Osteocyte (in vitro differentiated cells): ENCODE measurements at places on chromosomes 11 and 22. TPM values are rescaled to one million over a fixed set of nuclear protein-coding genes. Genes with fewer than 3 reads are reported as not detected.
A peak's percentile ranks its signal among the peaks of the same experiment; 100 is the strongest.

- no peak for DNase-seq
These were observed 10.9 kb upstream of the TSKU start for GRCh38 chr11:76772100-76772782.

DNA sequence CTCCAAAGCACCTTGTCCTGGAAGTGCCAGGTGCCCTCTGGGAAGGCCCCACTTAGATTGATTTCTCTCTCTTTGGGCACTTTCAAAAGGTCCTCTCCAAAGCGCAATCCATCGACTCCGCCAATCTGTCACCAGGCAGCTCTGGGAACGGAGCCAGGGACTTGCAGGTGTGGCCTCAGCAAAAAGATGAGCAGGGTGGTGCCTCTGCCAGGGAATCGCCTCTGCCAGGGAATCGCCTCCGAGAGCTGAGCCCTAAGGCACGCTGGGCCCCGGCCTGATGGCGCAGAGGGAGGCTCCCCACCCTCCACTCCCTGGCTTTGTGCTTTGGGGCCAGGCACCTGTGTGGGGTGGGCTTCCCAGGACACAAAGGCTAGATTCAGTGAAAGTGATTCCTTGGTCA lies 1391.3 kb downstream of the TBC1D22A start:
- DNase-seq: no peak

DNA sequence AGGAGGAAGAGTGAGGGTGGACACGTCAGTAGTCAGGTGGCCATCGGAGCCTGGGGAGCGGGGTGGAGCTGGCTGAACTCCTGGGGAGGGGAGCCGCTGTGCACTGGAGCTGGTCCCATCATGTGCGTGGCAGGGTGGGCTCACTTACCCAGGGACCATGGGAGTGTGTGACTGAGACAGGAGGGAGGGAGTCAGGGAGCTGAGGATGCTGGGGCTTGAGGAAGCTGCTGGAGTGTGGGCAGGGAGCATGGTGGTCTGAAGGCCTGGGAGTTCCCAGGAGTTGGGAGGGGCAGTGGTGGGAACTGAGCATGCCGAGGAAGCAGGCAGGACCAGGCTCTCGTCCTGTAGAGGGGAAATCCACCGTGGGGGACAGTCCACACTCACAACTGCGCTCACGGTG lies 18.0 kb downstream of the CLDN5 start:
- no peak for DNase-seq

DNA sequence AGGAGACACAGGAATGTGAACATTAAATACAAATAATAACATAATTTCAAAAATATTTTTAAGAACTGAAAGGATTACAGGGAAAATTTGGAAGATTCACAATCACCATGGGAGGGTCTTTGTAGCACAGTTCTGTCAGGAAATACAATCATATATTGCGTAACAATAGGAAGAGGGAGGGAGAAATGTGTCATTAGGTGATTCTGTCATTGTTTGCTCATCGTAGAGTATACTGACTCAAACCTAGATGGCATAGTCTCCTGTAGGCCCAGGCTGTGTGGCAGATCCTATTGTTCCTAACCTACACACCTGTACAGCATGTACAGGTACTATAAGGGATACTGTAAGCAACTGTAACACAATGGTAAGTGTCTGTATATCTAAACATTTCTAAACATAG lies 330.4 kb downstream of the BRD1 start:
- DNase-seq: no peak

- peak; percentile 80 for DNase-seq
These were observed 418.2 kb downstream of the SOX6 start for GRCh38 chr11:15938121-15938611.

DNA sequence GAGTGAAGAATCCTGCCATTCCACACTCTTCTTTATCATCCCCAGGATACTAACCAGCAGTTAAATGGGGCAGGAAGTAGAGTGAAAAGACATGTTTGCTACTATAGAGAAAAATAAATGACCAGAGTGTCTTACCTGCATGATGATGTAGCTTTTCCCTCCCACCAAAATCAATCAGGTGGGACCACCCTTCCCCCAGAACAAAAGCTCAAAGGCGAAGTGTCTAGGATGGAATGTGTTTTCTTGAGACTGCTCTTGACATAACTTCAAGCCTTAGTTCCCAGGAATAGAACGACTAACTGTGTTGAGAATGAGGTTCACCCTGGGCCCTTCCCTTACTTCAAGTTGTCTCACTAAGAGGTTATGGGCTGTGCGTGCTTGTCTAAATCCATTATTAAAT lies 339.2 kb upstream of the CCDC90B start:
- no peak for DNase-seq

DNA sequence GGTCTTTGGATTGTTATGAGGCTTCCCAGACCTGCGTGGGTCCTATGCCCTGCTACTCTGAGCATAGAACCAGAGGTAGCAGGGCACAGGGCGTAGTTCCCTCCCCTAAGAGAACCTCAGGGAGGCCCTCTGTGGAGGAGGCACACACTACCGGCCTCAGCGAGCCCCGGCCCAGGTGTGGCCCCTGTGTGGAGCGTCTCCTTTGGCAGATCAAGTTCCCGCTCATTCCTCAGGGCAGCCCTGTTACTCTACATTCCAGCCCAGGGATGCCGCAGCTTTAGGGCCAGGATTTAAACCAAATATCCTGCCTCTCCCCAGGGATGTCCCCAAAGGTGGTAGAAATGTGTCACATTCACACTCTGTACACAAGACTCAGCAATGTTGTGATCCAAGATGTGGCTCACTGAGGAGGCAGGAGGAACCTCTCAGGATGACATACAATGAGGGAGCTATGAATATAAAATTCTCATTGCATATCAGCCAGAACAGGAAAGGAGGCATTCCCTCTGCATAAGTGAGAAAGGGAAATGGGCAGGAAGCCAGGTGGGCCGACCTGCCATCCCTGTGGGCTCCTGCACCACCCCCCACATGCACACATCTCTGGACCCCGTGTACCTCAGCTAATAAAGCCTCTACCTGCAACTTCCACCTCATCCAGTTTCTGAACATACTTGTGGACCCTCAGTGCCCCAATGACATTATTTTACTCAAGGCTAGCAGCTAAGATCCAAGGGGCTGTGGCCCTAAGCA lies 131.9 kb upstream of the TEAD1 start:
- DNase-seq: peak; percentile 73

DNA sequence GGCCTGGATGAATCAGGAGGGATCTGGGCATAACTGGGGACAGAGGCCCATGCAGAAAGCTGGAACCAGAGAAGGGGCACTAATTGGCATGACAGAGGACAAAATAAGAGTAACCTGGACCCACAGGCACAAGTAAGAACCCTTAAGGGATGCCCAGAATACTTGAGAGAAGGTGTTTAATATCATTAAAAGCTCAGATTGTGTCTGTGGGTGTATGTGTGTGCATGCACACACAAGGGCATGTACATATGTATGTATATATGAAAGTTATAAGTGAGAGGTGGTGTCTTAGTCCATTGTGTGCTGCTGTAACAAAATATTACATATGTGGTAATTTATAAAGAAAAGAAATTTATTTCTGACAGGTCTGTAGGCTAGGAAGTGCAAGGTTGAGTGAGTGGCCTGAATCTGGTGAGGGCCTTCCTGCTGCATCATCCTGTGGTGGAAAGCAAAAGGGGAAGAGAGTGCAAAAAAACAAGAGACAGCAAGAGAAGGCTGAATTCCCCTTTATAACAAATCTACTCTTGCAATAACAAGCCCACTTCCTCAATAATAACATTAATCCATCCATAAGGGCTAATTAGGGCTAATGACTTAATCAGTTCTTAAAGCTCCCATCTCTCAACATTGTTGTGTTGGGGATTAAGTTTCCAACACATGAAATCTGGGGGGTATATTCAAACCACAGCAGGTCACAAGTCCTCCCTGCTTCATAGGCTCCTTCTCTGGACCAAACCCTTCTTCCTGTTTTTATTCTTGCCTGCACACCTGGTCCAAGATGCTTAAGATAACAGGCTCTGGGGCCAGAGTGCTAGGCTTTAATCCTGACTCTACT lies 68.3 kb upstream of the POU2AF2 start:
- DNase-seq: no peak

GRCh38 chr22:31732089-31732829 lies 17.7 kb downstream of the PRR14L start:
- DNase-seq: no peak

- no peak for DNase-seq
These were observed 64.7 kb upstream of the CDON start for GRCh38 chr11:126127284-126127845.

GRCh38 chr11:124315052-124315451 lies 1.3 kb upstream of the OR8D1 start:
- DNase-seq: no peak

DNA sequence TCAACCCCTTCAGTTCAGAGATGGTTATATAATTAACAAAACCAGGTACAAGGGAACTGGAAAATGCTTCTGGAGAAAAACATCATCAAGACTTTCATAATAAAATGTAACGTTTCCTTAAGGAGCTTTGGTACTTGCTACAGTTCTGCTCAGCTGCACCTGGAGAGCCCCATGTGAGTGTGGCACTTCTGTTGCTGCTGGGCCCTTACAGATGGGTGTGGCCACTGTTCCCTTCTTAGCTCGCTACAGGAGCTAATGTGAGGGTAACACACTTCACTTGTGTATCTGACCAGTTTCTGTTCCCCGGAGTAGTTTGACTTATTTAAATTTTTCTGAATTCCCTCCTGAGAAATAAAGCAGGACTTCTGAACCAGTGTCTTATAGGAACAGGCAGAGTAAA lies 4.0 kb downstream of the POU2AF3 start:
- no peak for DNase-seq

- no peak for DNase-seq
These were observed 53.6 kb downstream of the MPPED1 start for GRCh38 chr22:43465291-43466015.

- DNase-seq: no peak
These were observed 20.8 kb upstream of the SLN start for GRCh38 chr11:107732689-107733051.

- DNase-seq: no peak
These were observed 54.3 kb downstream of the DDI1 start for GRCh38 chr11:104090767-104091166.

- no peak for DNase-seq
These were observed 28.7 kb upstream of the CASP12 start for GRCh38 chr11:104926771-104927611.

GRCh38 chr11:100719809-100720221 lies 32.7 kb downstream of the ARHGAP42 start:
- DNase-seq: no peak

- no peak for DNase-seq
These were observed 1.7 kb downstream of the C11orf96 start for GRCh38 chr11:43943931-43944751.

- DNase-seq: no peak
These were observed 35.9 kb downstream of the EFCAB6 start for GRCh38 chr22:43776081-43776670.

- no peak for DNase-seq
These were observed 78.8 kb downstream of the PPP6R3 start for GRCh38 chr11:68539395-68539794.

- no peak for DNase-seq
These were observed 14.5 kb downstream of the OTOG start for GRCh38 chr11:17561526-17561925.

DNA sequence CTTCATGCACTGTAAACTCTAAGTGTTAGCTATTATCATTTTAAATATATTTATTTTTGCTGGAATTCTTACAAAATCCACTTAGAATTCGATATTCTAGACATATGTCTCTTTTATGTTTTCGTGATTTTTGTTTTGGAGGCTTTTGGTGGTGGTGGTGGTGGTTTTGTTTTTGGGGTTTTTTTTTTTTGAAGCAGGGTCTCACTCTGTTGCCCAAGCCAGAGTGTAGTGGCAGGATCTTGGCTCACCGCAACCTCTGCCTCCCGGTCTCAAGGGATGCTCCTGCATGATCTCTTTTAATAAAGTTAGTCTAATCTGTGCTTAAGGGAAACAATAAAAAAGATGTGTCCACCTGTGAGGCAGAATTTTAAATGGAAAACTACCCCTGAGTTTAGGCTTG lies 117.7 kb downstream of the MRTFA start:
- no peak for DNase-seq

DNA sequence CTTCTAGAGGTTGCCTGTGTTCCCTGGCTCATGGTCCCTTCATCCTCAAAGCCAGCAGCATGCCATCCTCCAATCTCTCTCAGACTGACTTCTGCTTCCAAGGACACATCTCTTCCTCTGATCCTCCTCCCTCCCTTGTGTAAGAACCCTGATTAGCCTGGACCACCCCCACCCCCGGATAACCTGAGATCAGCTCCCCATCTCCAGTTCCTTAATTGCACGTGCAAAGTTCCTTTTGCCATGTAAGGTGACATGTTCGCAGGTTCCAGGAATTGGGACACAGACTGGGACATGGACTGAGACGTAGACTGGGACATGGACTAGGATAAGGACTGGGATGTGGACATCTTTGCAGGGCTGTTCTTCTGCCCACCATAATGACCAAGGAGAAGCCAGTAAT lies 925.3 kb downstream of the TBC1D22A start:
- DNase-seq: peak; percentile 23

- no peak for DNase-seq
These were observed 7.6 kb downstream of the VSIG10L2 start for GRCh38 chr11:125953401-125953935.

DNA sequence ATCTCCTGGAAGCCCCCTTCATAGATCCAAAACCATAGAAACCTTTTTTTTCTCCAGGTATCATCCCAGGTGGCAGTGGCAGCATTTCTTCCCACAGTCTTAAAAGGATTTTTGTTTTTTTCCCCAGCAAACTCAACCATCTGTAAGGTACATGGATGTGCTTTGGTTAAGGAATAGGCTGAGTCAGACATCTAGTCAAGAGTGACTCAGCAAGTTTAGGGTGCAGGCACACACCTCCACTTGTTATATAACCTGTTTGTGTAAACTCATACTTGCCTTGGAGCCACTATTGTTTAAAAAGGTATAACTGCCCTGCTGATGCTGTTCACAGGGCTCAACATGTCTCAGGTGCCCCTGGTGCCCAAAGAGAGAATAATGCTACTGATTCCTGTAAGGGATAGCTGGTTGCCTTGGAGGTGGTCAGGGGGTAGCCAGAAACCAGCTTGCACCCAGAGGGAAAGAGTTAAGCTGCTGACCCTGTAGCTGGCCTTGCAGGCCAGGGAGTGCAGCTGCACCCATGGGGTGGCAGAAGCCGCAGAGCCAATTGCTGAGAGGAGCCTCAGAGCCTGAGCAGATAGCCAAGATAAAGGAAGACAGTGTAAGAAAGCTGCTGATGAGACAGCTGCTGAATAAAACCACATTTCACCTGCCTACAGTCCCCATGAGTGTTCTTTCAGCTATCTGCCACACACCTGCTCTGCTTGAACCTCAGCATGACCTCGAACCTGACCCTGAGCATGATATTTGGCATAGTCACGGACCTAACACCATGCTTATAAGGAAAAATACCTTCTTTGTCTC lies 1726.1 kb upstream of the RAG2 start:
- DNase-seq: no peak

The MS4A4A gene
- not detected in 2 replicates for total RNA-seq

The LRRC56 gene
- total RNA-seq: 3.2 and 3.7 TPM in 2 replicates

The POU2AF1 gene
- not detected in 2 replicates for total RNA-seq

The SLC5A1 gene
- not detected in 2 replicates for total RNA-seq

The PIK3IP1 gene
- total RNA-seq: 10.3 and 13.0 TPM in 2 replicates

The SCGB1D1 gene
- total RNA-seq: not detected in 2 replicates

The KCNE3 gene
- not detected in 2 replicates for total RNA-seq

The THYN1 gene
- 32.6 and 33.9 TPM in 2 replicates for total RNA-seq

The DLAT gene
- total RNA-seq: 26.3 and 26.4 TPM in 2 replicates

The FREY1 gene
- total RNA-seq: 0.81 and 1.5 TPM in 2 replicates

The APOA5 gene
- total RNA-seq: not detected in 2 replicates

The P2RX6 gene
- 2.6 and 3.5 TPM in 2 replicates for total RNA-seq

The CCDC87 gene
- total RNA-seq: 0.19 and 0.39 TPM in 2 replicates

The FJX1 gene
- total RNA-seq: 20.2 and 21.6 TPM in 2 replicates

The MMP8 gene
- not detected in 2 replicates for total RNA-seq
